Psoas muscle (tissue), 8 donors: ENCODE measurements at places on chromosomes 5 and 9. TPM values are rescaled to one million over a fixed set of nuclear protein-coding genes. Genes with fewer than 3 reads are reported as not detected.

OR2V2 gene
- not detected for total RNA-seq

SARDH gene
- total RNA-seq, result 1.5 TPM

EPB41L4A gene
- 1.8 TPM for total RNA-seq

PCDHGA2 gene
- 1.8 TPM for total RNA-seq

CAVIN4 gene
- total RNA-seq, result 92.3 TPM

IFNA13 gene
- not detected for total RNA-seq

MAMDC4 gene
- total RNA-seq, result 1.7 TPM

MRPS2 gene
- total RNA-seq, result 37.6 TPM

IRX4 gene
- total RNA-seq, result not detected

CPEB4 gene
- total RNA-seq, result 262 TPM

OSMR gene
- 9.9 TPM for total RNA-seq

SEMA5A gene
- total RNA-seq, result 0.66 TPM

CDX1 gene
- not detected for total RNA-seq

G3BP1 gene
- total RNA-seq, result 166 TPM

IL7R gene
- total RNA-seq, result 1.4 TPM

NEUROG1 gene
- total RNA-seq, result not detected

PHAX gene
- total RNA-seq, result 29.0 TPM

SPINK6 gene
- not detected for total RNA-seq

SLC45A2 gene
- not detected for total RNA-seq

PFDN1 gene
- 35.9 TPM for total RNA-seq

GMCL2 gene
- not detected for total RNA-seq

CAMK4 gene
- 0.21 TPM for total RNA-seq

SLCO6A1 gene
- total RNA-seq, result not detected

PHYHD1 gene
- 26.9 TPM for total RNA-seq

CCL27 gene
- 0.50 TPM for total RNA-seq

FAM174A gene
- total RNA-seq, result 39.1 TPM

CYLC2 gene
- not detected for total RNA-seq

CXXC5 gene
- total RNA-seq, result 31.9 TPM

FIBCD1 gene
- not detected for total RNA-seq

AQP7 gene
- total RNA-seq, result 8.6 TPM

HSPA5 gene
- total RNA-seq, result 53.2 TPM
